C1 segment of cervical spinal cord (tissue), 14 donors: ENCODE measurements at places on chromosomes 13 and 19.

GRCh38 chr19:39109641-39110040 lies 15.9 kb upstream of the PAK4 start:
- DNase-seq = no peak

DNA sequence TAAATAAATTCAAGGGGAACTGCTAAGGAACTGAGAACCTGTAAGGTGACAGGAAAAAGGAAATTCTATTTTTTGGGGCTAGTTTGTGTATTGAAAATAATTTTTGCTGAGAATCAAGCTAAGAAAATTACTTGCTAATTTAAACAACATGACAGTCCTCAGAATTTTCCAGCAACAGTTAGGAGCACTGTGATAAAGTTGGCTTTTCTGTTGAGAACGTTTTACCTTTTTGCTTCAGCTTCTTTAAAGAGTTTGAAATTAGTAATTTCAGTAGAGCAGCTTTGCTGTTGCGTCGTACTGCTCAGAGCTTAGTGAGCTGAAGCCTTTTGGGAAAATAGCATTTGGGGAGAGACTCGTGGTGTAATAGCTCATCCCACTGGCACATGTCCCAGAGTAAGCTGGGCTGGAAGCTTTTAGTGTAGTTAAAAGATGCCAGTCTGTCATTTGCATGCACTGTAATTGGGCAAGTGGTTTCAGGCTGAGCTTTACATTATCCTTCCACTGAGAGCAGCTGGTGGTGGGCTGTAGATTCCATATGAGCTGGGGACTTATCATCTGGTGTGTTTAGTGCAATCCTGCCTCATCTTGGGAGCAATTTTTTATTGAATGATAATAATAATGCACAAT lies 69.8 kb downstream of the LRCH1 start:
- no peak for DNase-seq

DNA sequence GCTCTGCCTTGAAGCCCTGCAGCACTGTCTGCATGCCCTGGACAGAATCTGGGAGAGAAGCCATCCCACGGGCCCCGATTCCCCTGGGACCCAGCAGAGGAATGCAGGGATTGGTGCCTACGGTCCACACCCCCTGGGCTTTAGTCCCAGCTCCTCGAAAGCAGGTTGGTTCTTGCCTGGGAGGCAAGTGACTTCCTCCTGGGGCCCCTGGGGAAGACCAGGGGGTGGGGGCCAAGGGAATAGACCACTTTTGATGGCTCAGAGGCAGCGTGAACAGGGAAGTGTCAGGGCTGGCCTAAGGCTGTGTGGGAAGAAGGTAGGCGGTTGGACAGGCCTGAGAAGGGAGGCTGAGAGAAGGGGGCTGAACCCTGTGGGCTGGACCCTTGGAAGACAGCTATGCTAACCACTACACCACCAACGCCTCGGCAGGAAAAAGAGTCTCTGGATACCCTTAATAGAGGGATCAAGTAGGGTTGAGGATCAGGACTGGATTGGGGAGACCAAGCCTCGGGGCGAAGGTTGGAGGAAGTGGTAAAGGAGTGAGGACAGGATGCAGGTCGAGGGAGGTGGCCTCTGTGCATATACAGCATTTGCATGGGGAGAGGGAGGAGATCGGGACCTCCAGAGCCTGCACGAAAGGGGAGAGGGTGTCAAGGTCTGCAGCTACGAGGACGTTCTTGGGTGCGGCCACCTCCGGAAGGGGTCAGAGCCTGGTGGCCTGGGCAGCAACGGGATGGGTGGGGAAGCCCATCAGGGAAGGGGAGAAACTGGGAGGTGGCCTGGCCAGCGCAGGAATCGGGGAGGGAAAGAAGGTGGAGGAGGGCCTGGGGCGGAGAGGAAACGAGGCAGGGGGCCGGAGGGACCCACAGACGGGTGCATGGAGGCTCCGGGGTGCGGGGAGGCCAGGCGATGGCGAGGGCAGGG lies 709 bp downstream of the DPP9 start:
- DNase-seq = no peak

- DNase-seq = no peak
These were observed 55.1 kb downstream of the RFX2 start for GRCh38 chr19:6055013-6055795.

DNA sequence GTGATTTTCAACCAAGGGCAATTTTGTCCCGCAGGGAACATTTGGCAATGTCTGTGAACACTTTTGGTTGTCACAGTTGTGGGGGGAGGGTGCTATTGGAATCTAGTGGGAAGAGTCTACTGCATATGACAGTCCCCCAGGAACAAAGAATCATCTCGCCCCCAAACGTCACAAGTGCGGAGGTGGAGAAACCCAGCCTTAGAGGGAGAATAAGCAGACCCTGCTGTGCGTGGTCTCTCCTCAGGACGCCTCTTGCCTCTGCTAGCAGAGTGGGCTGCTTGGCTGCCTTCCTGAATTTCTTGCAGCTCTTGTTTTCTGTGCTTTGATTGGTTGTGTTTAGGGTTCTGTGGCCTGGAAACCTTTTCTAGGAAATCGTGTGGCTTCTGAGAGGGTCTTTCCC lies 42.5 kb downstream of the NFIX start:
- DNase-seq = no peak

DNA sequence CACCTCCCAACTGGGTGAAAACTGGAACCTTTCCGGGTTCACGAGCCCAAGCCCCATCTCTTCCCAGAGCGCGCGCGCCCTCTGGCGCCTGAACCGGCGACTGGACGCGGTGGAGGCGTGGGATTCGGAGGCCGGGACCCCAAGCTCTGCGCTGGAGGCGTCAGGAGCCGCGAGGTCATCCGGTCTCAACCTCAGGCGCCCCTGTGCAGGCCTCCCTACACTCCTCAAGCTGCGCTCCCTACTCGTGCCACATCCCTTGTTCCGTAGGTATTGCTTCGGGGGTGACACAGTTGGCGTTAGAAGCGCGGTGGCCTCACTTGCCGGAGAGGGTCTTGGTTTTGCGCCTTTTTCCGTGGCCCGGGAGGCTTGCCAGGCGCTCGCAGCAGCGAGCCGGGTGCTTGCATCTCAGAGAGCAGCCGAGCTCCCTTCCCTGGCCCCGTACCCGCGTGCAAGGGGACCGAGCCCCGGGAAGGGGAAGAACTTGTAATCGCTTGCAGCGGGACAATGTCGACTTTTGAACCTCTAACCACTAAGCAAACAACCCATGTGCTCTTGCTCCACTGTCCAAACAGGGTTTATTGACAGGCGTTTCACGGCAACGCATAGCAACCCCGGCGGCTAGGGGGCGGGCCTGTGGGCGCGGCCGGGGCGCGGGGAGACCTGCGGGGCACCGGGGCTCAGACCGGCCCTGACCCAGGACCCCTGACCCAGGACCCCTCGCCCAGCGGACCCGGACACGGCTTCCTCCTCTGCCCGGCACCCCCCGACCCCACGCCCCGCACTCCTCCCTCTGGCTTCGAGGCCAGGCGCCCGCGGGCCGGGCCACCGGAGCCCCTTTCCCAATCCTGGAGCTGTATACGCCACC lies 8.5 kb downstream of the CDX2 start:
- no peak for DNase-seq

- DNase-seq = no peak
These were observed 8.7 kb upstream of the UBAC2 start for GRCh38 chr13:99191900-99192399.

DNA sequence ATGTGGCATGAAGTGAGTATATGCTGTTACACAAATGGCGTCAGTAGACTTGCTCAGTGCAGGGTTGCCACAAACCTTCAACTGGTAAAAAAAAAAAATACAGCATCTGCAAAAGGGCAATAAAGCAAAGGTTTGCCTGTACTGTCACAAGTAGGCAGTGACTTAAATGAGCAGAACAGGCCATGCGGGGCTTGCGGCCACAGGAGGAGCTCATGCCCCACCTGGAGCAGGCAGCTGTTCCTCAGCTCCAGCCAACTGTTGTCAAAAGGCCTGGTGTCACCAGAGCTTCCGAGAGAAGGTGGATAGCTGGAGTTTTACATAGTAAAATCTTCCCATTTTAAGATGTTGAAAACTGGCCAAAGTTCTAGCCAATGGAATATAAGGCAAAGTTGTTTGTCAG lies 7.7 kb downstream of the ATP7B start:
- no peak for DNase-seq

GRCh38 chr19:4371247-4372164 lies 28.1 kb downstream of the MPND start:
- DNase-seq = no peak

- DNase-seq = no peak
These were observed 7.4 kb downstream of the ZNF586 start for GRCh38 chr19:57776764-57777296.

GRCh38 chr19:29247471-29247870 lies 34.5 kb upstream of the UQCRFS1 start:
- DNase-seq = no peak

DNA sequence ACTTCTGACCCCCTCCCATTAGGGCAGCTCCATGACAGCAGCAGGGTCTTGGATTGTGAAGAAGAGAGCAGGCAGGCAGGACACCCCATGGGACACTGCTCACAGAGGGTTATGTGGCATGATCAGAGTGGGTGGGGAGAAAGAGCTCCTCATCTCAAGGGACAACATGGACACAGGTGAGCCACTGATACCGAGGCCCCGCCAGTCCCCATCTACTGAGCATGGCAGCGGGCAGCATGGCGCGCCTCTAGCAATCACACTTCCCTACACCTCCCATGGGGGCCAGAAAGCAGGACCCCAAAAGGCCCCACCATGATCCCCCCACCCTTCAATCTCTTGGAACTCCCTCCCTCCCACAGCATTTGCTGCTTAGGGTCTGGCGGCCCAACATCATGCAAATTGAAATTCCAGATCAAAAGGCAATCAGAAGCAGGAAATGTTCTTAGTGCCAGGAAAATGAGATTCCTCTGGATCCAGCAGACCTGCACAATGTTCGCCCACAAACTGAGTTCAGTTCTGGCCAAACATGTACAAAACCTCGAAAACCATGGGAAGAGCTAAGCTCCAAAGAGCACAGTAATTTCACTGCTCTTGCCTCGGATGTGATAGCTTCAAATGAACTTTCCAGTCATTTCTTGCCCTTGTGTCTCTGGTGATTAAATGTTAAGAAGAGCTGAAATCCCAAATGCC lies 14.8 kb downstream of the DOCK9 start:
- DNase-seq = no peak

DNA sequence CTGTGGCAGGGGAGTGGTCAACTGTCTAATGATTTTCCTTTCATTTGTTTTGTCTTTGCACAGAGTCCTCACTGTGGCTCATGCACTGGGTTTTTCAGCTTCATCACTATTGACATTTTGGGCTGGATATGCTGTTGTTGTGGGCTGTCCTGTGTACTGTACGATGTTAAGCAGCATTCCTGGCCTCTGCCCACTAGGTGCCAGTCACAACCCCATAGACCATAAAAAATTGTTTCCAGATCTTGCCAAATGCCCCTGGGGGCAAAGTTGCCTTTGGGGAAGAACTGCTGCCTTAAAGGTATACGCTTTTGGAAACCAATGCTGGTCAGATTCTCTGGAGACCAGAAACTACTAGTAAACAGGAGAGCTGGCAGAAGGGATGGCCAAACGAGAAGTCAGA lies 310.4 kb downstream of the SPRY2 start:
- no peak for DNase-seq

DNA sequence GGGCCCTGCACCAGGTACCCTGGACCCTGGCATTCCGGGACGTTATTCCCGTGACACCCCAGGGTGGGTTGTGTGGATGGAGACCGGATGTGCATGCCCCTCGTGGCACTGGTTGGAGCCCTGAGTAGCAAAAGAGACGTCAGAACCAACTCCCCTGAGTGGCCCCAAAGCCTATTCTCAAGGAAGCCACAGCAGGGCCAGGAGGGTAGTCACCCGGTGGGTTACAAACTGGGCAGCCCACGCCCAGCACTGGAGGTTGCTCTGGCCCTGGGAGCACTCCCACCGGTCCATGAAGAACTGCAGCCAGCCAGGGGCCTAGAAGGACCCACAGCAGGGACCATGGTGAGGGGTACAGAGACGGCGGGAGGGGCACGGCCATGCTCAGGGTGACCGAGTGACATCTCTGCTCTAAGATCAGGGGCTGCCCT lies 7.5 kb downstream of the KLF16 start:
- no peak for DNase-seq

DNA sequence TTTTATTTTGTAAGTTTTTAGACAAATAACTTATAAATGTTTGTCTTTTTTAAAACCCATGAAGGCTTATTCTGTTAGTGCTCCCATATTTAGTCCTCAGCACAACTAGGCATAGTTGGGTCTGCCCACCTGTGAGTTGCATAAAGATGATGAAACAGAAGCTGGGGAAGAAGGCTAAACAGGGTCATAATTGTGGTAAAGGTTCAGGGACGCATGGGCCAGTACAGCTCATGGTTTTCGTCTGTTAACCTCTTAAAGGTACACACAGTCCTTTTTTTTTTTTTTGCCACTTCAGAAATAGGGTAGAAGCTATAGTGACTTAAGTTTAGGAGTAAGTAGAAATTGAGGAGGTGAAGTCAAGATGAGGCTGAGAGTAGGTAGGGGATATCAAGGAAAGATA lies 58.3 kb downstream of the TM9SF2 start:
- DNase-seq = no peak

GRCh38 chr13:107238262-107238981 lies 670.5 kb upstream of the ARGLU1 start:
- no peak for DNase-seq

DNA sequence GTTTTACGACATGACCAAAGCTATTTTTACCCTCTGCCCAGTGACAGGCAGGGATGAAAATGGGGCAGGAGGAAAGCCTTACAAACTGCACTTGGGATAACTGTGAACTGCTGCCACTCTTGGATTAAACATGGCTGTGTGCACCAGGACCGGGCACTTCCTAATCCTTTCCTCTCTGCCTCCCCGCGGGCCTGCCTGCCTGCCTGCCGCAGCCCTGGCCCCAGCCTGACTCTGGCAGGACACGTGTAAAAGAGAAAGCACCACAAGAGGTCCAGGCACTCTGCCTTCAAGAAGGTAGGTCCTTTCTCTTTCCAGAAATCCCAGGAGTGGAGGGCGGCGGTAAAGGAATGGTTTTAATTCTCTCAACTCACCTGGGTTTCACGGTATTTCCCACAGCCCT lies 4.8 kb downstream of the TSHZ3 start:
- no peak for DNase-seq

GRCh38 chr13:33543631-33544265 lies 258.2 kb upstream of the STARD13 start:
- no peak for DNase-seq
